Thyroid gland (tissue), 4 donors: ENCODE measurements at places on chromosomes 1 and 21.

DNA sequence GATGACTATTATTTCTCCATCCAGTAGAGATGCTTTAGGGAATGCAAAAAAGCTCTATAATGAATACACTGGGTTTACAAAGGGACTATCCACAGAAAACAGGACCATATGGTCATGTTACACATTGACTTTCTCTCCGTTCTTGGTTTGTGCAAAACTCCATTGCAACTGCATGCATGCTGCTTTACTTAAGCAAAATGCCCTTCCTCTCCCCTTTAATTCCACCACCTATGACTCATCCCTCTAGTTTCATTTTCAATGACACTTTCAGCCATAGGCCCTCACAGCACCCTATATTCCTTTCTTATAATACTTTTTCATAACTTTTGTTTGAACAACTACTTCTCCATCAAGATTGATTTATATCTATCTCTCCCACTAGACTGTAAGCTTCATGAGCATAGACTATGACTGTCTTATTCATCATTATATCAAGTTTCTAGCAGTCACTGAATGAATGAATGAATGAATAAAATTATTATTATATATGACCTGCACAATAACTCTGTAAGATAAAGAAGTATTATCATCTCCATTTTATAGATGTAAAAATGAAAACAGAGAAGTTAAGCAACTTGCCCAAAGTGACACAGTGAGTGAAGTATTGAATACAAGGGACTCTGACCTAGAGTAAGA is 248.9 kb downstream of the PLPP3 start:
- no peak for DNase-seq

DNA sequence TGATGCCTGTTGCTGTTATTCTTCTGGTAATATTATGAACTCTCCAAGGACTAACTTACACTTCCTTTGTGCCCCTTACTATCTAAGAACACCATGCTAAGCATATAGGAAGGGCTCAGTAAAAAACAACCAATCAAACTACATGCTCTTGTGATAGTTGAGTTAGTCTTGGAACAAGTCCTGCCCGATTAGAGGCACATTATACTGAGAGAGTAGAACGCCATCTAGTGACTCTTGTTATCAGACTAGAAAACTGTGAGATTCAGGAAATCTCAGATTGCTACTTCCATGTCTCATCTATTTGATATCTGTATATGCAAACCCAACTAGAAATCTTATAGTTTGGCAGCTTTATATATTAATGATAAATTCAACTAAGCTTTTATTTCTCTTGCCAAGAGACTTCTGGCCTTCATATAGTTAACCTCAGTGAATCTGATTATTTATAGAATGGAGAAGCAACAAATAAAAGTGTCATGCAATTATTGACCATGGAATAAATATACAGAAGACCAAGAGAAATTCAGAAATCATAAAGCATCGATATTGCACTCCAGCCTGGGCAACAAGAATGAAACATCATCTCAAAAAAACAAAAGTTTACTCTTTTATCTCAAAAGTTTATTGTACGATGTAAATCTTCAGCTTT is 7.8 kb upstream of the SRRM1 start:
- DNase-seq: no peak

GRCh38 chr21:45074818-45075595 is 627 bp downstream of the ADARB1 start:
- peak; percentile 14 for DNase-seq

- DNase-seq: peak; percentile 69
Measured at GRCh38 chr1:47434051-47434842, 3.6 kb upstream of the FOXD2 start.

GRCh38 chr21:36765229-36765628 is 66.3 kb downstream of the SIM2 start:
- DNase-seq: no peak

GRCh38 chr1:3097861-3098260 is 28.9 kb downstream of the PRDM16 start:
- DNase-seq: no peak

GRCh38 chr1:229035054-229035747 is 235.7 kb upstream of the RAB4A start:
- peak; percentile 59 for DNase-seq

DNA sequence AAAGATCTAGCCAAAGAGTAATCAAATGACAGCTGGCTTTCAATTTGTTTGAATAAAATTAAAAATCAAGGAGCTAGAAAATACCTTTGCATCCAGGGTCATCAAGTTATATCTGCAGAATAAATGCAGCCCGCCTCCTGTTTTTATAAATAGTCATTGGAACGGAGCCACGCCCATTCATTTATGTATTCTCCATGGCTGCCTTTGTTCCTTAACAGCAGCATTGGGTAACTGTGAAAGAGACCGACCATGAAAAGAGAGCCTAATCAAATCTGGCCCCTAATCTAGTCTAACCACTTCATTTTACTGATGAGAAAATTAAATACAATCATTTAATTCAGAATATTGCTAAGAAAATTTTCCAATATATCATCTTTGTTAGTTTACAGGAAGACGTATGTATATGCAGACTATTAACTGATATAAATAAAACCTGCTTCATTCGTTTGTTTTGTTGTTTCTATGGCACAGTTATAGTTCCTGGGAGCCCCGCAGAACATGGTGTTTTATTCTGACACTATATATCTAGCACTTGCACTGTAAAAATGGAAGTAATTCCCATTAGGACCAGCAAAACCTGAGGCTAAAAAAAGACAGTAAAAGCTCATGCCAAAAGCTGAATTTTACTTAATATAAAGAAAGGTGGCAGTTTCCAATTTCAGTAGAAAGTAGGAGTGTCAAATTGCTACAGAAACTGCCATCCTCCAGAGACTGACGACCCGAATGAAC is 111.8 kb upstream of the PALMD start:
- no peak for DNase-seq

GRCh38 chr1:144551107-144551542 is 41.6 kb upstream of the PPIAL4F start:
- DNase-seq: peak; percentile 18

DNA sequence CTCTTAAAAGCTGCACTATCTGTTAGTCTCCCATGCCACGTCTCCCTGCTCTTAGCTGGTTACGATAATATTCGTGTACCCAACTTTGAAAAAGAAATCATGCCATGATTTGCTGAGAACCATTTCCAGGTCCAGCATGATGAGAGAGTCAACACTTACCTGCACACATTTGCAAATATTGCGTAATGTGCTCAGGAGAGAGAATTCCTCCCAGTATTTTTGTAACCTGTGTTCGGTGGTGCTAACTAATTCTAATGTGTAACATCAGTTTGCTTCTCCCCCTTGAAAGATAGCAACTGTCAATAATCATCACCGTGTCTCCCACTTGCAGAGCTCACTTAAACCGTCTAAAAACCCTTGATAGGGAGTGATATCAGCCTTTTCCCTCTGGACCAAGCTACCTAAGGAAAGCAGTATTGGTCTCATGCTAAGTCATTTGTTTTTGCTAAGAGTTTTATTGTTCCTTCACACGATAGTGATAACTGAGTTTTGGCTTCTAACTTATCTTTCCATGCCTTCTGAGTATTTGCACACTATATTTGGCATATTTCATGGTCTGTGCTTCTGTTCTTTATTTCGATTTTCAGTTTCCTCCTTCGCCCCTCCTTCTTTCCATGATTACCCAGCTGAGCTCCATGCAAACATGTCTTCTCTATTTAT is 61.1 kb upstream of the IRF2BP2 start:
- no peak for DNase-seq

DNA sequence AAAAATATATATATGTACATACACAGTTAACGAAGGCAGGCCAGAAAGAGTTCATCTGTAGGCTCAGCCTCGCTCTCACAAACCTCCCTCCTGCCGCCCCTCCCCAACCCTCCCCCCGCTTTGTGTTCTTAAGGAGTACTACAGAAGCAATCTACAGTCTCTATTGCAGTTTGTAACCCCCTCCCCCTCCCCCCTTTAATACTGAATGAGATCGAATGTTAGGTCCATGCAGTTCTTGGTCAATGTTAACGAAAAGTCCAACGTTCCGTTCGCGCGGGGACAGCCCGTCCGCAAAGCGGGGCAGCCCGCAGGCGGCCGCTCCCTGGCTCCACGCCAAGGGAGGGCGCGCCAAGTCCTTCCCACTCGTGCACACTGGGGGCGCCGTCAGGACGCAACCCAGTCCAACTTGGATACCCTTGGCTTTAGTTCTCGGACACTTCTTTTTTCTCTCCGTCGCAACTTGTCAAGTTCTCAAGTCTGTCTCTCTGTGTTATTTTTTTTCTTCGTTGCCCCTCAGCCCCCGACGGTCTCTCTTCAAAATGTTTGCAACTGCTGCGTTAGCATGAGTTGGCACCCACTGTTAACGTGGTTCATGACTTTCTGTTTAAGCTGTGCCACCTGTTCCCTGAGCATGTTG is 2.2 kb downstream of the JUN start:
- DNase-seq: peak; percentile 70

GRCh38 chr21:44018813-44019567 is 6.9 kb downstream of the TRAPPC10 start:
- no peak for DNase-seq

DNA sequence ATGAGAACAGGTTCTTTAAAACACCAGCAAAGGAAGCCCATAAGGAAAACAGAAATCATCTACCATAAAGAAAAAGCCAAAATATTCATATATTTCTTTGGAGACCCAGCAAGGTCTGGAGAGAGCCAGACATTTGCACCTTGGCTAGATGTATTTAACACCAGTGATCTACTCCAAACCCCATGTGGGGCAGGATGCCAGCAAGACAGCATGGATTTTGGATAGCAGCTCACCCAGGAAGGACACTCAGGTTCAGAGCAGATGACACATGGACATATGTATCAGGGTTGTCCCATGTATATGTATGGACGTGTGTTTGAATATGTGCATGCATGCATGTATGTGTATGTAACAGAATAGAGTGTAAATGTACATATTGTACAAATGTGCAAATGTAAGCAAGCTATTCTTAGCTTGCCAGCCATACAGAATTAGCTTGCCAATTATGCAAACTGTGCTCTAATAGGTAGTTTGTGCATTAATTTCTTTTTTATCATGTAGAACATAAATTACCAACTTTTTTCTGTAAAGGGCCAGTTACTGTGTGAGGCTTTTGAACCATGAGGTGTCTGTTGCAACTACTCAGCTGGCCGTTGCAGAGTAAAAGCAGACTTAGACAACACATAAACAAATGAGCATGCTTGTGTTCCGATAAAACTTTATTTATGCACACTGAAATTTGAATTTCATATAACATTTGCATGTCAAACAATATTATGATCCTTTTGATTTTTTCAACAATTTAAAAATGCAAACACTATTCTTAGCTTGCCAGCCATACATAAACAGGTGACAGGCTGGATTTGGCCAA is 73.5 kb upstream of the KAZN start:
- DNase-seq: no peak

DNA sequence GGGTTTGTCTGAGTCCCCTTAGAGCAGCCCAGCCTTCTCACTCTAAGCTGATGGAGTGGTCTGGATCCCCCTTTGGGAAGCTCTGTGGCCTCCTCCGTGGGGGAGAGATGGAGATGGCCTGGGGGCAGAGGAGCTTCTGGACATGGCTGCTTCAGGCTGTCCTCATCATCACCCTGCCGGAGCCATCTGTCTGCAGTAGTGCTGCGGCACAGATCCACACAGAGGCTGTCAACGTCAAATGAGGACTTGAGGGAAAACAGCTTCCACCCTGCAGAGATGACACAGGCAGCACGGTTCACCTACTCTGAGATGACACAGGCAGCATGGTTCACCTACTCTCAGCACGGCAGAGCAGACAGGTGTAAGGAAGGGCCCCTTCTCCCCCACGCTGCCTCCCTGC is 134.3 kb downstream of the IGSF21 start:
- no peak for DNase-seq
